Retinal pigment epithelial cell (primary cell): ENCODE measurements at places on chromosomes 7 and 10.

DNA sequence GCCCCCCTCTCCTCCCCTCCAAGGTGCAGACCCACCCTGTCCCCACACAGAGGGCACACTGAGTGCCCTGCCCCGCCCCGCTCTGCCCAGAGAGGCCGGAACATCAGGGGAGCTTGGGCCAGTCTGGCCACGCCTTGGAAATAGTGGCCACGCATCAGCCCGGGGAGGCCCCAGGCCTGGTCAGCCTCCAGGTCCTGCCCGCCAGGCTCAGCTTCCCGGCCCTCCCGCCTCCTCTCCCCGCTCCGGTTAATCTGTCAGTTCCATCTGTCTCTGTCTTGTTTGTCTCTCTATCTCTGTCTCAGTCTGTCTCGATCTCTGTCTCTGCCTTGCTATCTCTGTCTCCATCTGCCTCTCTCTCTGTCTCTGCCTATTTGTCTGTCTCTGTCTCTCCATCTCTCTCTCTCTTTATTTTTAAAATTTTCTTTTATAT is 28.9 kb upstream of the TNRC18 start:
- no peak for DNase-seq

DNA sequence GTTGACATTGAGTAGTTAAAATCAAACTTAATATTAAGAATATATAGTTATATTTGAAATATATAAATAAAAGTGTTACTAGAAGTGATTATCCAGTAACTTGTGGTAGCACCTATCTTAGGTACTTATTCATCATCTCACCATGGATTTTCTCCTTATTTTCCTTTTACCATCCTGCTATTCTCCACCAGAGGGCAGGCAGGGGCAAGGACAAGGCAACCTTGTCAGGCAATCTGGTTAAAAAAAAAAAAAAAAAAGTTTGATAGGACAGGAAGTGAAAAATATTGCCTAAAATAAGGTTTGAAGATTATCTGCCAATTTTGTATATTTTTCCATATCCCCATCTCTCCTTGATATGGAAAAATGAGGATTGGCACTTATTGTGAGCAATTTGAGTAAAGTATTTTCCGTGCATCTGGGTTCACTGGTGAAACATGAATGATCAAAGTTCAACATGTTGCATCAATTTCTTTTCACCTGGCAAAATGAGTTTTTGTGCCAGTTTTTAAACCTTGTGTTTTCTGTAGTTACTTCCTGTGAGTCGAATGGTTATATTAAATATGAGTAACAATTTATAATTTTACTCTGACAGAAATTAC is 256.7 kb downstream of the AGMO start:
- DNase-seq = peak; percentile 17

- no peak for DNase-seq
These were observed 581.7 kb downstream of the INHBA start for GRCh38 chr7:41121228-41121627.

GRCh38 chr10:49349390-49349789 is 46.5 kb downstream of the DRGX start:
- no peak for DNase-seq

DNA sequence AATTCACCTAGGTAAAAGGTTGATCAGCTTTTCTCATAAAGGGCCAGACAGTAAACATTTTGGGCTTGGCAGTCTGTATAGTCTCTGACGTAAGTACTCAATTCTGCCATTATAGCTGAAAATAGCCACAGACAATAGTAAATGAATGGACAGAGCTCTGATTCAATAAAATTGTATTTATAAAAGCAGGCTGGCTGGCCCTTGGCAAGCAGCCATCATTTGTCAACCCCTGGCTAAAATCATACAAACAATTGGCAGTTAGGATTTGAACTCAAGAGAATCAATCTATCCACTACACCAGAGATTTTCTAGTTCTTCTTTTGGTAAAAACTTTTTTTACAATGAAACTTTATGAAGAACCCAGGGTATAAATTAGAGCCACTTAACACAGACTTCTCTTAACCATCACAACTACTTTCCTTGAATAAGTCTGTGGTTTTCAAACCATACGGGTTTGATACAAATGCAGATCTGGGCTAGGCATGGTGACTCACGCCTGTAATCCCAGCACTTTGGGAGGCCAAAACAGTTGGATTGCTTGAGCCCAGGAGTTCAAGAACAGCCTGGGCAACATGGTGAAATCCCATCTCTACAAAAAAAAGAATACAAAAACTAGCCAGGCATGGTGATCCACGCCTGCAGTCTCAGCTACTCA is 124.5 kb downstream of the SLC16A9 start:
- peak; percentile 50 for DNase-seq

- no peak for DNase-seq
These were observed 282.2 kb downstream of the AGMO start for GRCh38 chr7:15279640-15280039.

GRCh38 chr10:48322017-48322416 is 15.5 kb downstream of the MAPK8 start:
- DNase-seq = no peak

GRCh38 chr10:70331486-70332268 is 47.9 kb upstream of the NPFFR1 start:
- DNase-seq = peak; percentile 95

DNA sequence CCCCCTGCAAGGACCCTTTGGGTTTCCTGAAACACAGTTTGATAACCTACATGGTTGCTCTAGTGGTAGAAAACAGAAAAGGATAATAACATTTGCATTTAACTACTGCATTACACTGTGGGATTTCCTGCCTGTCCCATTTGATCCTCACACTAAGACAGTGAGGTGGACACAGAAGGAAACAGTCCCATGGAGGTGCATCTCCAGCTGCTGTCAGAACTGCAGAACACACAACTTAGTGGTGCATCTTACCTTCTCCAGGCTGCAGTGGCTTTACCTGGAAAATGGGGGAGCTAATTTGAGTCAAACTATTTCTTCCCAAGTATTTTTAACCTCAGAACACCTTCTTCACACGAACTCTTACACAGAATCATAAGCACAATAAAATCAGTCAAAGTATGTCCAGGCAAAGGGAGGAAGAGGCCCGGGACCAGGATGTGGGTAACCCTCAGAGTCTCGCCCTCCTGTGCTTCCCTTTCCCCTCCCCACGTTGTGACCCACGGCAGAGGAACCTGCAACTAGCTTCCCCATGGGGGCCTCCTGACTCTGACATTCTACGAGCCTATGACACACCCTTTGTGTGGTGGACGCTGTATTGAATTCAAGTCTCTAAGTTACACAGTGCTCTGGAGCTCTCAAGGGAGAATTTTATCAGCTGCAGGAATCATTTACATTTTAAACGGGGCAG is 33.7 kb downstream of the SCRN1 start:
- DNase-seq = no peak

- no peak for DNase-seq
These were observed 613.7 kb upstream of the MKI67 start for GRCh38 chr10:128739930-128740329.

GRCh38 chr10:17644485-17644943 is 563 bp downstream of the STAM start:
- no peak for DNase-seq

DNA sequence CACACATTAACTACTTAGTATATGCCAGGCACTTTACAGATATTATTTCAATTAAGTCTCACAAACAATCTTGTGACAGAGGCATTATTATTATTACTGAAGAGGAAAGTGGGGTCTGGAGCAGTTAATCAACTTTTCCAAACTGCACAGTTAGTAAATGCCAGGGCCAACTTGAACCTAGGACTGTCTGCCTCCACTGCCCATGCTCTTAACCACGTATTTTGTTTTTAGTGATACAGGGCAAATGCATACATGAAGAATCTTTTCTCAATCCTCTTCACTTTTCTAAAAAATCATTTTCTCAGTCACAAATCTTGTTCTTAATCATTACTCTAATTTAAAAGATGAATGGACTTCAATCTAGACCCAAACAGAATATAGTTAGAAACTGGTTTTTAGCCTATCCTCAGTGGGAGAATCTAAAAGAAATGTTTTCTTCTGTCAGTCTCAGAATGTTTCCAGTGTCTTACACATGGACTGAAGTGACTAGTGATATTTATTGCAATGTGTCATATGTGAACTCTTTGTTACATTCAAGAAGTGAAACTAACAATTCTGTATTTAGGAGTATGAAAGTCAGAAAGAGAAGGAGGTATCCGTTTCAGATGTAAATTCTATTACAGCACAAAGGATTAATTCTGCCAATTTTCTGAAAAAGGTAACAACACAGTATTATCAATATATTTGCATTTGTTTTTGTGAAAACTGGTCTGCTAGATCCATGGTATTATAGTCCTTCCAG is 55.5 kb upstream of the CCNJ start:
- DNase-seq = no peak

- no peak for DNase-seq
These were observed 23.1 kb downstream of the DNAJB9 start for GRCh38 chr7:108592646-108593201.

GRCh38 chr10:28710202-28710886 is 33.0 kb downstream of the BAMBI start:
- DNase-seq = no peak

GRCh38 chr10:110317866-110318850 is 13.4 kb upstream of the SMNDC1 start:
- DNase-seq = no peak

DNA sequence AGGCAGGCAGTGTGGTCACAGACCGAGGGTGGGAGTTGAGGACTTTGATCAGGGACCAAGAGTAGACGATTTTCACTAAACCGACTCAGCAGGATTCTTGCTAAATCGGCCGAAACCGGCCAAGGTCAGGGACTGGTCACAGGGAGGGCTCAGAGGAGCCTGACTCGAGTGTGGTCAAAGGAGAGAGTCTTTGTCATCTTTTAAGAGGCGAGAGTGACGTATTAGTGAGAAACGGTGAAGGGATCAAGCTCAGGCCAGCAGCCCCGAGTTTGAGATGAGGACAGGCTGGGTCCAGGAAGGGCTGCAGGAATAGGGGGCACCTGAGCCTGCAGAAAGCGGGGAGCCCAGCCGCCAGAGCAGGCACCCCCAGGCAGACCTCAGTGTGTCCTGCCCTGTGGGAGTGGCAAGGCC is 41.6 kb upstream of the FAM20C start:
- DNase-seq = no peak

- no peak for DNase-seq
These were observed 92.1 kb upstream of the STRIP2 start for GRCh38 chr7:129341816-129342806.

DNA sequence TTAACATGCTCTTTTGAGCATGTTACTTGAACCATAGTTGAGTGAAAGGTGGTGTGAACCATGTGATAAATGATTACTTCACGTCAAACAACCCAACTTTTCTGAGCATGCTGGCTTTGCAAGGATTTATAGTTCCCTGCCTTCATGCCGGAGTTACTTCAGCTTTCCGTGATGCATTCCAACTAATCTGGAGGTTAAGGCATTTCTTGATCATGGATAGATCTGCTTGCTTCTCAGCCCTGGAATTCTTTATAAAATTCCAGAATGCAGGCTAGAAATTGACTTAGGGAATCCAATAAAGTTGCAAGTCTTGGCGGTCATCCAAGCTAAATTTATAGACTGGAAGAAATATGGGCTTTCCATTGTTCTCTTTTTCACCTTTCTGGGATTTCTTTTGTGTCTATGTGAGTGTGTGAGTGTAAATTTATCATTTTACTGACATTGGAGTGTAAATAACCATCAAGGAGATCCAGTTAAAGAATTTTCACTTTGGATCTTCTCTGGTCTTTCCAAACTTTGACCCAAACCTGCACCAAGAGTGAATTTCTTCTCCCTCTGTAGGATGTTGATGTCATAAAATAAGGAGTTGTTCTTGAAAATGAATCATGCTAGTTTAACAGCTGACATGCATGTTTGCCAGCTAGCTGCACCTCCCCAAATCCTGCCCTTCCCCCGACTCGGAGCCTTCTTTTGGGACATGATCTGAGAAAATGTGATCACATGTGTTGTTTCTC is 289.0 kb downstream of the TWIST1 start:
- no peak for DNase-seq
